ENCODE measurements at places on chromosomes 16 and 17. TPM values are rescaled to one million over a fixed set of nuclear protein-coding genes. Genes with fewer than 3 reads are reported as not detected.

GRCh38 chr16:8575399-8575798, 14.9 kb downstream of the TMEM114 start:
- no peak for DNase-seq

DNA sequence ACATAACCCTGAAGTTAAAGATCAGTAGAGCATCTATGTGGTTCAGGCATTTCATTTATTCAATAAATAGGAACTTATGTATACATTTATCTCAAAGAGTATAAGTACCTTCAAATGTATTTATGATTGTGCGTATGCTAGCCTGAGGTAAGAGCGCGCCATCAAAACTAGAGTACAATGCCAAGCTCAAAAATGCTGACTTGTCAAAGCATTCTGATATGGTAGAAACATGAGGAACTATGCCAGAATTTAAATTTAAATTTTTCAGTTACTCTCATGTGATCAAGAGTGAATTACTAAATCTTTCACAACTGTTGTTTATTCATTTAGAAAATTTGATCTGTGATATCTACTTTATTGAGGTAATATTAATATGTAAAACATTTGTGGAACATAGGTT, 225.5 kb upstream of the CDH8 start:
- no peak for DNase-seq

Gene TP53
- 14.1 TPM for total RNA-seq

Gene BIRC5
- total RNA-seq: 167 TPM

Gene NAE1
- 114 TPM for total RNA-seq

DNA sequence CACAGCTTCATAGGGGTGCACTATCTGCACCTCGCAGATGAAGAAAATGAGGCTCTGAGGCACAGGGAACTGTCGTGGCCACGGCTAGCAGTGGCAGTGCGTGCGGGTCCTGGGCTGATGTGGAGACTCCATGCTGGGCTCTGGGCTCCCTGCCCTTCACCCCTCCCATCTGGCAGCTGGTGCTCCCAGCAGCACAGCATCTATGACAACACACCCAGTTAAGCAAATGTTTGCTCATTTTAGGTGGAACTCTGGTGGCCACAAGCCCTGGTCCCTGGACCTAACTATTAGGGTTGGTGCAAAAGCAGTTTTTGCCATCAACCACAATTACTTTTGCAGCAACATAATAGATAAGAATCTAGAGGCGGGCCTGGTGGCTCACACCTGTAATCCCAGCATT, 30.9 kb downstream of the IFT140 start:
- no peak for DNase-seq

DNA sequence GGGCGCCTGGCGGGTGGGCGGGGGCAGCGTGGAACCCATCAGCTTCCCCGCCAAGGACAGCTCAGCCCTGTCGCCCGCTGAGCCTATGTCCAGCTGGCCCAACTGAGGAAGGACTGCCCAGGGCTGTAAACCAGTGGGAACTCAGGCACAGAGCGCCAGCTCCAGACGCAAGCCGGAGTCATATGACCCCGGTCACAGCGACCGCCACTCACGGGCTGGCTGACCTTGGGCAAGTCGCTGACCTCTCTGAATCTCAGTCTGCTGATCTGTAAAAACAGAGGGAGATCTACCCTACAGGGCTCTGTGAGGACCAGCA, 170.0 kb downstream of the C16orf78 start:
- no peak for DNase-seq

DNA sequence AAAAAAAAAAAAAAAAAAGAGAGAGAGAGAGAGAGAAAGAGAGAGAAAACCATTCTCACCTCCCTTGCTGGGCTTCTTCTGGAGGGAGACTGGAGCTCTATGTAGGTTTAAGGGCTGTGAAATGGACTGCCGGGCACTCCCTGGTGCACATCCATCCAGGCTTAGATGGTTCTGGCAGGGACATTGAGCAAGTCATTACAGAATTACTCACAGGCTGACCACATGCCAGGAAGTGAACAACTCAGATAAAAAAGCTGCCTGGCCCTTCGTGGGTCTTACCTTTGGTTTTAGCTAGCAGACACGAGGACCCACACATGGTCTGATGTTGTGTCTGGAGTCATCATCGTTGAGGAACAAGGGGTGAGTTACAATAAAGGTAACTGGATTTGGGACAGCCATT, 847.4 kb upstream of the EEF2KMT start:
- no peak for DNase-seq

Gene ZNF385C
- 0.45 TPM for total RNA-seq

Gene NPIPA3
- total RNA-seq: 0.26 TPM

Gene WFDC1
- 808 TPM for total RNA-seq

DNA sequence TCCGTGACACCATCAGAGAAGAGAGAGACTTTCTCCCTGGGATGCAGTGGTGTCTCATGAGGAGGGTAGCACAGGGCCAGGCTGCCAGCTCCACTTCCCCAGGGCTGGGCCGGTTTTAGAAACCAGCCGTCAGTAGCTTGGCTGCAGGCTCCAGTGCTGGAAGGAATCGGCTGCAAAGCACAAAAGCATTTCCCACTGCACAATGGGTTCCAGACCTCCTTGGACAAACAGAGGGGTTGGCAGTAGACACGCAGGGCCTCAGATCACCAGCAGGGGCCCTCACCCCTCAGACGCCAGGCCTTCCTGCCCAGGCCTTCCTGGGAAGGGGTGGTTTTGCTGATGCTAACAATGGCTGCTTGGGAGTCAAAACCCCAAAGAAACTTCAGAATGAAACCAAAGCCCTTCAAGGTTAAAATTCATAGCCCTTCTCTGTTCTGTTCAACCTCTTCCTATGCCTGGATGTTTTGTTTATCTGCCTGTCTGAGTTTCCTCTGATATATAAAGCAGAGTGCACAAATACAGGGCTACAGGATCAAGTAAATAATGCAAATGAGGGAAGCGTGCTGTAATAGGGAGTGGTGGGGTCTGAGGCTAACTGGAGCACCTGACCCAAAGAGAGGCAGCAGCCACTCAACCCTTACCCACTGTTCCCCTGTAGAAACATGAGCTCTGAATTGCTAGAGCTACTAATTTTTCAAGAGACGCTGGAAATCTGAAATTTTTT, 26.2 kb downstream of the TEKT5 start:
- DNase-seq: peak; percentile 68

GRCh38 chr17:70074956-70075355, at the start of gene KCNJ16:
Gene KCNJ16 (plus strand): TSS chr17:70075225. CDS start chr17:70132088, 56,863 bp downstream.
- DNase-seq: no peak

Gene DNAH9
- 2.9 TPM for total RNA-seq

GRCh38 chr16:11843861-11844260, 7.5 kb downstream of the RSL1D1 start:
- no peak for DNase-seq

DNA sequence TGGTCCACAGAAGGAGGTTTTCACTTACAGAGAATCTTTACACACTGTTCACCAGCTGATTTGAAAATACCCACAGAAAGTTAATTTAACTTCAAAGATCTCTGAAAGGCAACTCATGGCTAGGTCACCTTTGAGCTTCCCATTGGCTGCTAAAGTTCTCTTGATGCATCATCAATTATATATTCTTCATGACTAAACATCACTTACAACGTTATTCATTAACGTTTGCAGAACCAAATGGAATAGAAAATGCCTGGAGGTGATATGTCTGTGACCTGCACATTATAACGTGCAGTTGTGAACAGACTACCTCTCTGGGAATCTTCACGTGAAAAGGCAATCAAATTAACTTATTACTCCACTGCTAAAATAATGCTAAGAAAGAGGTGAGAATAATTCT, 238.5 kb downstream of the ZFHX3 start:
- no peak for DNase-seq

Measured in SK-MEL-5 (cell line).